ENCODE measurements at places on chromosomes 16 and 17.

DNA sequence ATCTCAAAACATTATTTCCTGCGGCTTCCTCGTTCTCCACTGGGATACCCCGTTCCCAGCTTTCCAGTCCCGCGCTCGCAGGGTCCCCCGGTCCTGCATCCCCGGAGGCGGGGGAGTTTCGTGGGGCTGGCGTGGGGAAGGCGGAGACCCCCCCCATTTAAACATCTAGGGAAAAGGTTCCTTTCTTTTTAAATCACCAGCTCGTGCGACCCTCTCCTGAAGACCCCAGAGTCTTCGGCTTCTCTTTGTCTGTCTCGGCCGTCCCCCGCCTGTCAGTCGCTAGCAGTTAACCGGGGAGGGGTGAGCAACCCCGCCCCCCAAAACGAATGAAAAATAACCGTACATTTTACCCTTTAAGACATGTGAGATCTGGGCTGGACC is 473 bp upstream of the IGF2BP1 start:
- no peak for DNase-seq

GRCh38 chr16:57526498-57526897 is 9.9 kb downstream of the CCDC102A start:
- DNase-seq, result no peak

DNA sequence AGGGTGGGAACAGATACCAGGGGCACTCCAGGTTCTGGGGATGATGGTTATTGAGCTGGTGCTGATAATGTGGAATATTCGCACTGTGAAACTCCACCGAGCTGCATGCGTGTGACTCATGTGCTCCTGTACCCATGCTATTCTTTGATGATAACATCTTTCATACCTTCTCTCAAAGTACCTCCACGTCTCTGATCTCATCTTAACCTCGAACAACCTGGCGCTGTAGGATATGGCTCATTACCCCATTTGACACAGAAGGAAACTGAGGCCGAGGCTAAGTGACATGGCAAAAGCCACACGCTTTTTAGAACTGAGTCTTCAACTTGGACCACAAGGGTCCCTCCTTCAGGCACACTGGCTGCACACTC is 30.2 kb upstream of the MRPS23 start:
- DNase-seq, result no peak

- DNase-seq, result no peak
These were observed 14.8 kb upstream of the ZFP90 start for GRCh38 chr16:68524069-68524820.

- no peak for DNase-seq
These were observed 15.4 kb upstream of the WDR45B start for GRCh38 chr17:82663381-82664275.

DNA sequence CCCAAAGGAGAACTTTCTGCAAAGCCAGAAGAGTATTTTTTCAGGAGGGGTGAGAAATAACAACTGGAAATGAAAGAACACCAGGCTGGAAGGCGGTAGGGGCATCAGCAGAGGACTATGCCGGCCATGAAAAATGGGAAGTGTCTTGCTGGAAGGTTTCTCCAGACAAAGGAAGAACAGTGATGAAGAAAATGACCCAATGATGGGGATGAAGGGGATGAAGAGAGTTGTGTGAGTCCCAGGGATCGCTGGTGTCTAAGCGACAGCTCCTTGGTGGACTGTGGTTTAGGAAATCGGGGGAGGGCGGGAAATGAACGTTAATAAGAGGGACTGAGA is 623 bp downstream of the TTLL6 start:
- DNase-seq, result no peak

Data from retina (tissue), 1 donor.